AG10803 (cell line): ENCODE measurements at places on chromosomes 12 and 14.

- DNase-seq, result no peak
These were observed 127.9 kb upstream of the DYRK2 start for GRCh38 chr12:67520606-67521005.

DNA sequence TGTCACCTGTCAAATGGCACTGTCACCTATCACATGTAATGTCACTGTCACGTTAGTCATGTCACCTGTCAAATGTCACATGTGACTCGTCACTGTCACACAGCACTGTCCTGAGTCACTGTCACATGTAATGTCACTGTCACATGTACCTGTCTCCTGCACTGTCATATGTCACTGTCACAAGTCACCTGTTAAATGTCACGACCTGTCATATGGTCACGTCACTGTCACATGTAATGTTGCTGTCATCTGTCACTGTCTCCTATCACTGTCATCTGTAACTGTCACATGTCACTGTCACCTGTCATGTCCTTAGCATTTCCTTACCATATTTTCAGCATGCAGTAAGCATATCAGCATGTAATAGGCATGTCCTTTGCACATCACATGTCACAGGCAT, 27.1 kb upstream of the TESC start:
- no peak for DNase-seq

DNA sequence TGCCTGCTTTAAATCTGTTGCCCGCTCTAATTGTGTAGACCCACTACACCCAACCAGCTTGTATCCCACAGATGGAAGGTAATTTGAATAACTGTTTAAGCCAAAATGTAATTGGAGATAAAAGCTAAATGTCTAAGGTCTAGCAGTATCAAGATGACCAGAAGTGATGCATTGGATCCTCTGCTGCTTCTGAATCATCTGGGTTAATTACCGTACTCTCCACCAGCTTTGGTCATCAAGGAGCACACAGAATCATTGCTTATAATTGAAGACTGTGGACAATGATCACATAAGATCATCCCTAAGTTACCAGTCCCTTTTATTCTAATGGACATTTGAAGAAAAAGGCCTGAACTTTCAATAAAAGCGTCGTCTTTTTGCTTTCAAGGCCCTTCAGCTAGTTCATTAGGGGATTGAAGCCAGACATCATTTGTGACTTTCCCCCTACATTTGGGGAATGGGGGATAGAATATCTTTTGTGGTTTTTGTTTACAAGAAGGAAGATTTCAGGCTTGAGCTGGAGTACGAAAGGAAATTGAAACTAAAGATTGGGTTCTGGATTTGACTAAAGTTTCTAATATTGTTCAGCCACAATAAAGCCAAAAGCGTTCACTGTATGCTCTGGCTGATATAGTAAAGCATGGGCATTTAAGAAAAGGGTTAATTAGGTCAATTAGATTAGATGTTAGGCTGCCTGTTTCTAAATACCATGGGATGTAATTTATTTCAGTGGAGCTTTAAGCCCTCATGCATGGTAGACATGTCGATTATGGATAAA, 123.2 kb downstream of the CHST11 start:
- DNase-seq, result no peak

DNA sequence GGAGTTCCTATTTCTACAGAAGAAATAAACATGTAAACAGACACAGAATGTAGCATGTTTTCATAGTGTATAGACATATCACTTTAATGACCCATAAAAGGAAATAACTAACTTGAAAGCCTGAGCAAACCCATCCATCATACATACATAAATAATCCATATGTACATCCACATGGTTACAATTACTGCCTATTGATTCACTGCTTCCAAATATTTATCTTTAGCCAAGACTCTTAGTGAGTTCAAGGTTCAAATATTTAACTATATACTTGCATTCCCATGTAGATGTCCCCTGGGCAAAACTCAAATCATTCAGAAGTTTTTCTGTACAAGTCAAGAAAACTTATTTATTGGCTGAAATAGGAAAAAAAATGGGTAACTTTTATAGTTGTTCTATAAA, 95.4 kb downstream of the CCER1 start:
- no peak for DNase-seq

- DNase-seq, result peak; percentile 17
These were observed 686 bp downstream of the B4GALNT1 start for GRCh38 chr12:57632073-57632957.

- peak; percentile 96 for DNase-seq
These were observed 85.1 kb upstream of the AMIGO2 start for GRCh38 chr12:47164724-47165439.

- peak; percentile 25 for DNase-seq
These were observed 105.1 kb downstream of the LLPH start for GRCh38 chr12:66025477-66025876.

- DNase-seq, result no peak
These were observed 50.0 kb upstream of the PRIMA1 start for GRCh38 chr14:93838238-93838637.

GRCh38 chr12:107519906-107520859, 165.4 kb upstream of the PWP1 start:
- DNase-seq, result no peak

GRCh38 chr12:118063576-118064391, 2.8 kb upstream of the WSB2 start:
- peak; percentile 53 for DNase-seq

DNA sequence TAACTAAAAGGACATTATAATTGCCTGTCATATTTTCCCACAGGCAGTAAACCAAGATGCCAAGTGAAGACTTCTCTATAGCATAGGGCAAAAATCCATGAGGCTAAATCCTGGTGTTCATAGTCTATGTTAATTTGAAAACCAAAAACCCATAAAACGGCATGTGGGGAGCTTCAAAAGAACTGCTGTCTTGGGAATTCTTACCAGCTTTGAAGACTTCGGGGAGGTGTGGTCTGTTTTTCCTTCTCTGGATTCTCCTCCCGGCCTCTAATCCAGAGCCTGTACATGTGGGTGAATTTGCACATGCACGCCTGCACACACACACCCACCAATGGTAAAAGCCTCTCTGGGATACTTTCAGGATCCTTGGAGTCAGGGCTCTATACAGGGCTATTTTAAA, 61.9 kb upstream of the IFNG-AS1 start:
- DNase-seq, result no peak

DNA sequence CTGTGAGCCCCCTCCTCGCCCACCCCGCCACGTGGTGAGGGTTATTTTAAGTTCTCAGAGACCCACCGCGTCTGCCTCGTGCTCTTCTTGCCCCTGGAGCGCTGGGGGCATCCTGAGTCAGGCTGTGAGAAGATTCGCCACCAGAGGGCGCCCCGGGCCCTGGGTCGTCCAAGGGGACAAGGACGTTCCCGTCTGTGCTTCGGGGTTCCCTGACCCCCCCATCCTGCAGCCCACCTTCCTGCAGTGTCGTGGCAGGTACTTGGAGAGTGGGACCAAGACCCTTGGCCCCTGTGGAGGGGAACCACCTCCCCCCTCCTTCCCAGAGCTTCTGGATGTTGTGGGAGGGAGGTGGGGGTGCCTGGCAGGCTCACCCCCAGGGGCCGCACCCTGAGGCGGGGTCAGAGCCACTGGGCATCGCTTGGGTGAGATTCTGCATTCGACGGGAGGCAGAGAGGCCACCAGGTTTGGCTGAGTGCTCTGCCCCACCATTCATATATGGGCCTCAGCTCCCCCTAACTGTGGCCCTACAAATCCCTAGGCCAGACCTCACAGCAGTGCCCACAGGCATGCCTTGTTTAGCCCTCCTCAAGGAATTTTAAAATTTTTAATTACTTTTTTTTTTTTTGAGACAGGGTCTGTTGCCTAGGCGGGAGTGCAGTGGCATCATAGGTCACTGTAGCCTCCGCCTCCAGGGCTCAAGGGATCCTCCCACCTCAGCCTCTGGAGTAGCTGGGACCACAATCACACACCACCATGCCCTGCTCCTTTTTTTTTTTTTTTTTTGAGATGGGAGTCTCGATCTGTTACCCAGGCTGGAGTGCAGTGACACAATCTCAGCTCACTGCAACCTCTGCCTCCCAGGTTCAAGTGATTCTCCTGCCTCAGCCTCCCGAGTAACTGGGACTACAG, 17.0 kb downstream of the RHOF start:
- peak; percentile 53 for DNase-seq

GRCh38 chr14:54347044-54347443, 49.8 kb upstream of the CDKN3 start:
- DNase-seq, result no peak

DNA sequence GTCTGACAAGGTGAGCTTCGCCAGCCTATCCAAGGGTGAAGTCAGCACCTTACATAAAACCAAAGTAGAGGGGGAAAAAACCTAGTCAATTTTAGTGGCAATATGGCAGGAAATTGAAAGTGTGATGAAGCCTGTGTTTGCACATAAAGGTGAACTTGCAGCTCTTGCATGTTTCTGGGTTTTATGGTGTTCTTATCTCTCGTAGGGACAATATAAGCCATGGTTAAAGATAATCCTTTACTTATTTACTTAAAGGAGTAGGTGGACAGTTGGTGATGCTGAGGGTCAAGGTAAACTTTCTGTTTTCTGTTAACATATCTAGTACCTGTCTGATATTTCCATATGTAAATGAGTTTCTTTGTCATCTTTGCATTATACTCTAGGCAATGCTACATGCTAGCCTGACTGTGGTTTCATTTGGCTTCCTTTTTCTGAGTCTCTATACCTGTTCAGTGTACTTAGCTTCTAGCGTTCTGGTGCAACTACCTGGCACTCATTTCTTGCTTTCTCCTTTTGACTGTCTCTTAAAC, 32.8 kb downstream of the CCDC91 start:
- no peak for DNase-seq

DNA sequence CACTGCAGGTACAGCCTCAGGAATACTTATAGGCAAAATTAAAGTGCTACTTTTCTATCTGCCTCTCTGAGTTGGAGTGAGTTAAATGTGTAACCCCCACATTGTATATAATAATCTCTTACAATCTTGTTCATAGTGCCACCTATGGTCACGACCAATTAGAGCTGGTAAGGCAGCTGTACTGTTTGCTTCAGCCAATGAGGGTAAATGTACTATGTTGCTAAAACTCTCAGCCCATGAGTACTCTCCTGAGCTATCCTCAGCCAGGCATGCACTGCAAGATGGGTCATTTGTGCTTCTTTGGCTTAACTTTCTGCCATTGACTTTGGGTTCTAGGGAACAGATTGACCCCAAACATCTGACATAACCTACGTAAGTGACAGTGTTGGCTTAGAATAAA, 15.0 kb upstream of the MDM2 start:
- no peak for DNase-seq

DNA sequence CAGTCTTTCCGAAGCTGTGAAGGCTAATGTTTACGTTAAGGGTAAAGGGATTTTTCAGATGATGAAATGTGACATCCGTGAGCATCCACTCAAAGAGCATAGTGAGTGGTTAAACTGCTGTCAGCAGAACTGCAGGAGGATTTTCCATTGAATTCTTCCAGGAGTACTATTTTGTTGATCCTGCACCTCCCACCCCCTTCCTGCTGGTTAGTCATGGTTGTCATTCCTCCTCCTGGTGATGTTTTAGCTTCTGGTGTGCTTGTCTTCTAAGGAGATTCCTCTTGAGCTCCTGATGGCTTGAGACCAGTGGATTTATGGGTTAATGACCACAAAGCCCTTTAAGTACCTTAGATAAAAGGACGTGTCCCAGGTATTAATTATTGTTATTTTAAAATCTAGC, 2.4 kb upstream of the GPRC5D start:
- DNase-seq, result no peak

DNA sequence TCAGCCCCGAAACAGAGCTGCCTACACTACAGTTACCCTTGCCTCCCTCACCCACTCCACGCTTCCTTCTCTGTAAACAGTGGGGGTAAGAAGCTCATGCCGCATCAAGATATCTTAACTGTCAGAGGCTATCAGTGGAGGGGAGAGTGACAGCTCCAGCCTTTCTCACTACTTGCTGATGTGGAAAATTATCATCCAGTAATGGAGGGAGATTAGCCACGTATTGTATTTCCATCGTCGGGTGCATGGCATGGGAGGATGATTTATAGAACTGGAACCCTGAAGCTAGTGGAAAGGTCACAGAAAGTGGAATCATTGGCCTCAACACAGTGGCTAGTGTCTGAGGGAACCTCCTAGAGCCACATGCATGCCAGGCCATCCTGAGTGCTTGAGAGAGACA, 270.9 kb upstream of the FKBP4 start:
- no peak for DNase-seq
